ENCODE measurements at places on chromosomes 11 and 22.

GRCh38 chr11:112589155-112589554 is 328.5 kb upstream of the PLET1 start:
- ATAC-seq: no peak

- peak; percentile 82 for ATAC-seq
These were observed 52.9 kb downstream of the C11orf58 start for GRCh38 chr11:16791191-16791961.

DNA sequence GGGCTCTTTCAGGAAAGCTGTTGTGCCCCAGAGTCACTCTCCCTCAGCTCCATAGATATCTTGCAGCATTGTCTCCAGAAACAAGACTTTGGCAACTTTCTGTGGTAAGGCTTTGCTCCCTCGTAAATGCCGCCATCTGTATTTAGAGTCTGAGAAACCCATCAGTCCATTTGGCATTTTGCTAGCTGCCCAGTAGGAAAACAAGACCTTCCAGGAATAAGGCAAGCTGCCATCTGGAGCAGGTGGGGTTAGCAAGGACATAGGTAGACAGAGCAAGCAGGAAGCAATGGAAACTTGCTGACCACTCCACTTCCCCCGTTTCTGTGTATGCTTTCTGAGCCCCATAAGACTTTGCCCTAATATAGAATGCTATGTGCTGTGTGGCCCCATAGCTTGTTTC is 131.9 kb downstream of the SPATA19 start:
- ATAC-seq: no peak

DNA sequence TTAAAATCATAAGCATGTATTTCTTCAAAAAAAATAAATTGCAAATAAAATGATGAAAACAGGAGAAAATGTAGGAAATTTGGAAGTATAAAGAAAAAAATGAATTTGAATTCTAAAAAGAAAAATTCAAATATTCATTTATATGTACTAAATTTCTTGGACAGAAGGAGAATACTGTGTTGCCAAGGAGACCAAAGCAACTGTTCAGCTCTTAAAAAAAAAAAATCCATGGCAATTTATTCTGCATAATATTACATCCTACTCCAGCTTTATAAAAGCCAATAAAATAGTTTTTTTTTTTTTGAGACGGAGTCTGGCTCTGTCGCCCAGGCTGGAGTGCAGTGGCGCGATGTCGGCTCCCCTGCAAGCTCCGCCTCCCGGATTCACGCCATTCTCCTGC is 6.0 kb downstream of the PGM2L1 start:
- no peak for ATAC-seq

- no peak for ATAC-seq
These were observed 13.4 kb downstream of the DERL3 start for GRCh38 chr22:23825246-23825905.

GRCh38 chr11:76062733-76063132 is 143.6 kb downstream of the WNT11 start:
- no peak for ATAC-seq

DNA sequence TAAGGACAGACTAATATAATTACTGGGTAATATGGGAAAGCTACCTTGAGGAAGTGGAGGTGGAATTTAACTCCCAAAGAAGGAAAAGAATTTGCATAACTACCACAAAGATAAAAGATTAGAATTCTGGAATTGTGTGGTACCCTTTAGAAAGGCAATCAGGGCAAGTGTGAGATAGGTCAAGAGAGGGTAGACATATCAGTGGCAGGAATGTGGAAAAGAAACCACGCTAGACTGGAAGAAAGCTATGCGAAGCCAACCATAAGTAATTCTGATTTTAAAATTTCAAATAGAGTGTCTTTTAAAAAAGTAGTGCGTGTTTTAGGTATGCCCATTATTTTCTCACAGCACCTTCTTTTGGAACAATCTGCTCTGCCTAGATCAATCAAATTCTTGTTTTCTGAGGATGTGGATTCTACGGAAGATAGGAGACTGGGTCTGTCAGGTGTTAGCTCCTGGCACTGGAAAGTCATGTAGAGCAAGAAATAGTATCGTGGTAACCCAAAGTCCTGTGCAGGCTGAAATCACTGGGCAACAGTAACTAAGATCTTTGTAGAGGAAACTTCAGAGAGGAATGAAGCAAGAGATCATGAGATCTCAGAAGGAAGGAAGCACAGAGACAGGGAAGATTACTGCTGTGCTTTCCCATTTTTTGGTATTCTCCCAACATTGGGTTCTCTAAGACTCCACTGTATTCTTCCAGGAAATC is 111.3 kb upstream of the MTMR2 start:
- ATAC-seq: peak; percentile 69

- ATAC-seq: no peak
These were observed 25.7 kb downstream of the KCNQ1 start for GRCh38 chr11:2470495-2470894.

- no peak for ATAC-seq
These were observed 892.8 kb downstream of the NTM start for GRCh38 chr11:132263241-132263640.

GRCh38 chr11:9459667-9460321 is 1.0 kb upstream of the ZNF143 start:
- no peak for ATAC-seq

- ATAC-seq: no peak
These were observed 281.0 kb downstream of the TENM4 start for GRCh38 chr11:79159657-79160450.

DNA sequence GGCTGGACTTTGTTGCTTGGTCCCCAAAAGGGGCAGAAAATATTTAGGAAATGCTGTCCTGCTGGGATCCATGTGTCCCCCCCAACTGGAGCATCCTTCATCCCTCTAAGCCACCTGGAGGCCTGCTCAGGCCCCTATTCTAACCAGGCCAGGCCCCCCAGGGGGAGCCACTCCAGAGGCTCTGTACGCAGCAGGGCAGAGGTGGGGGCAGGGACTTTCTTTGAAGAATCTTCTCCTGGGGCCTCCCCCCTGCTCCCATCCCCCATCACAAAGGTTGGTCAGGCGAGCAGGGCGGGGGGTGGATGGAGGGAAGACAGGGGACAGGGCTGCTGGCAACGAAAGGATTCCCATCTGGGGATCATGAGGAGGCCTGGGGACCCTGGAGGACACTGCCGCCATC is 170.8 kb downstream of the MN1 start:
- no peak for ATAC-seq

DNA sequence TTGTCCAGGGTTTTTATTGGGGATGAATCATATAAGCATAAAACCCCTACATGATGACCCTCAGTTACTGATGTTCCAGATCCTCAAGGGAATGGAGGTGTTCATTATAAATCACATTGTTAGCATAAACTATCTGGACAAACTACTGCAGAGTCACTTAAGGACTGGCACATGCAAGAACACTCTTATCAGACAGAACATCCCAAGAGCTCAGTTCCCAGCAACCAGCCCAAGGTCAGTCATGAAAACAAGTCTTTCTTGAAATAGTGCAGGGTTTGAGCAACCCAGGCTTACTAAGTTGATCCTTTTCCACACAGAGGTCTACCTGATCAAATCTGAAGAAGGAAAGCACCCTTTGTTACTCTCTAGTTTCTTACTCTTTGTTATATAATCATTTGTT is 13.5 kb upstream of the PTS start:
- ATAC-seq: no peak

DNA sequence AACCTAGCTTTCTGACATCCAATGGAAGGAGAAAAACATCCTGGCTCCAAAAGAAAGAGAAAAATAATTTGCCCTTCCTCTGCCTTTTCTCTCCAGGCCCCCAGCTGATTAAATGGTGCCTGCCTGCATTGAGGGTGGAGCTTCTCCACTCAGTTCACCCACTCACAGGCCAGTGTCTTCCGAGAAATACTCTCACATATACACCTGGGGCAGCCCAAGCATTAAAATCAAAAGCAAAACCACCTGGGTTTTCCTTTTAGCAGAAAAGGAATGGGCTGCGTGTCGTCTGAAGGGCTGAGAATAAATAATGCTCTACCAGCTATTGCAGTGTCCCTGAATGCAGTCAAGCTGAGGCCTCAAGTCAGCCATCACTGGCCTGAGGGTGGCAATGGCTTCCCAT is 1143.8 kb upstream of the TENM4 start:
- ATAC-seq: no peak

DNA sequence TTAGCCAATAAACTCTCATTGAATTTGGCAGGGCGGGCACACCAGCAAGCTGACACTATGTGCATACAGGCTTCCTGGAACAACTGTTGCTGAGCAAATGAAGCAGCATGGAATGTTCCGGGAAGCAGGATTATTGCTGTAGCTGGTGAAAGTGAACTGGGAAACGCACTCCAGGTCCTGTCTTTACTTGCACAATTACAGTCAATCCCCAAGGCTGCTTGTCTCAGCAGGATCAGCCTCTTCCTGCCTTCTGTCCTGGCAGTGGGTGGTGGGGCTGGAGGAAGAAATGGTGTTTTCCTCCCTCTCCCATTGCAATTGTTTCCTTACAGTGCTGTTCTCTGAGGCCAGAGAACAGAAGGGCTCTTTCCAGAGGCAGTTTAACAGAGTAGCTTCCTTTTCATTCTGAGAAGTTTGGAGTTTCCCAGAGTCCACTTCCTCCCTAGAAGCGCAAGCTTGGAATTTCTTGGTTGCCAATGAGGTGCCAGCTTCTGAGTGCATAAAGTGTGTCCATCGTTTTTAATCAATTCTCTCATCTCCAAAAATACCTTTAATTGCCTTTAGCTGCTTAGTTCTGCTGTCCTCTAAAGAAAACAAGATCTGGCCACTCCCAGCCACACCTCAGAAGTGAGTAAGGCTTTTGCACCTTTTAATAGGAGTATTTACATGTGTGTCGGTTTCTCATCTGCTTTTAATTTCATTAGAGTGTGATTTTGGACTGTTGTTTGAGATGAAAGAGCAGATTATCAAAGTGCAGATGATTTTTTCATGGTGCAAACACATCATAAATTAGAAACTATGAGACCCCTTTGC is 19.9 kb downstream of the CD44 start:
- peak; percentile 87 for ATAC-seq

DNA sequence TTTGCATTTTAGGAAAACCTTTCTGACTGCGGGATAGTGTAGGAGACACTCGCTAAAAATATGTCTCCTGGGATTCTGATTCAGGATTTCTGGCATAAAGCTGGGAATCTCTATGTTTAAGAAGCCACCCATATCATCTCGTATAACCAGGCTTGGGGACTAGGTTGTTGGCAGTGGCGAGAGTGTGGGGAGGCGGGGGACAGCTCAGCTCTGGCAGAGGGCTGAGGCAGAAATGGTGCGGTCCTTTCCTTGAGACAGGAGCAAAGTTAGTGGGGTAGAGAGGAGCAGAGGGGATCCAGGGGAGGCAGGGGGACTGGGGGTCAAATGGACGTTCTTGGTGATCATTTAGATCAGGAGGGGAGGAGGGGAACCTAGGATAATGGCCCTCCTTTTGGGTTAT is 74.3 kb downstream of the TEAD1 start:
- no peak for ATAC-seq

DNA sequence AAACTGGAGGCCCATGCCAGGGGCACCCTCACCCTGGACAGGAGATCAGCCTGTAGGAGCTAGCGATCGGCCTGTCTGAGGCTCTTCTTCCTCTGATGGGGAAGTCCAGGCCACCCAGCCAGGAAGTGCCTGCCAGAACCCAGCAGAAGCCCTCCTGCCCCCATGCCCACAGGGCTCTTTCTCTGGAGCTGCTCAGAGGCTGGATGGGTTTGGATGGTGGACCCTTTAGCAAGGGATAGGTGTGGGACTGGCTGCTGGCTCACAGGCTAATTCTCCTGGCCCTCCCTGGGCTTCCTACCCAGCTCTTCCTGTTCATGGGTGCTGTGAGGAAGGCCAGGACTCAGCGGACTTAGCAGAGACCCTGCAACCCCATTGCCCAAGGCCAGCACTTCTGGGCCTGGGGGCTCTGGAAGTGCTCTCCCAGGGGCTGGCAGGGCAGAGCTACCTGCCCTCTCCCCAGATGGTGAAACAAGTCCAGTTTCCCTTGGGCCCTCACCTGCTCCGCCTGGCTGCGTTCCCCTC is 7.6 kb downstream of the FXYD2 start:
- no peak for ATAC-seq

- ATAC-seq: no peak
These were observed 8.6 kb downstream of the KLHL35 start for GRCh38 chr11:75424396-75424795.

DNA sequence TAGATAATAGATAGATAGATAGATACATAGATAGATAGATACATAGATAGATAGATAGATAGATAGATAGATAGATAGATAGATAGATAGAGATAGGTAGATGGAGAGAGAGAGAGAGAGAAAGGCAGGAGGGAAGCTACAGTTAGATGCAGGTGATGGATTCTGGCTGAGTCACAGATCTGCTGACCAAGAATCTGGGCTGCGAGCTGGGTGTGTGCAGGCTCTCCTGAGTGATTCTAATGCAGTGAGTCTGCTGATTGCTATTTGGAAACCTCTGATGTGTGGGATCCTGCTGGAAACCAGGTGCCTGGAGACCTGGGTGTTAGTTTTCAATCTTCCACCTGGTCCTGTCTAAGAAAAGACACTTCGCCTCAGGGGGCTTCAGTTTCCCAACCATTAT is 1441.8 kb downstream of the TBC1D22A start:
- no peak for ATAC-seq
